ENCODE measurements at places on chromosomes 2 and 18. TPM values are rescaled to one million over a fixed set of nuclear protein-coding genes. Genes with fewer than 3 reads are reported as not detected.

Gene PAX3
- total RNA-seq = not detected

Gene AQP4
- total RNA-seq = not detected

Gene GAL3ST2
- not detected for total RNA-seq

Gene HOXD11
- total RNA-seq = 16.3 TPM

- DNase-seq = no peak
Measured at GRCh38 chr2:64338910-64339500, 115.0 kb upstream of the LGALSL start.

DNA sequence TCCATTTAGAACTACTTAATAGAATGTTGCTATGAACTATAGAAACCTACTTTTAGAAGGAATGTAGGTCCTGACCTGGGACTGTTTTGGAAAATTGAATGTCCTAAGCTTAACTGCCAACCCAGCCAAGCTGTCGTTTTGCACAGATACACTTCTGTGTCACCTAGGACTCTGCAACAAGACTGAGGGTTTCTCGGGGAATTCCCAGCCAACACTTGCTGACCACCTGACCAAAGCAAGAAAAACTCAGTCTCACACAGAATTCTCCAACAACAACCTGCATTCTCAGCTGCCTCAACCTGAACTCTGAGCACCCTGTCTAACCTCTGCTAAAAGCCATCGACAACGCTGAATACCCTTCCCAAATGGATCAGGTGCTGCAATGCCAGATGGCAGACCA, 128.2 kb downstream of the SS18 start:
- DNase-seq = no peak

- no peak for DNase-seq
Measured at GRCh38 chr18:78955051-78955450, 24.6 kb upstream of the SALL3 start.

DNA sequence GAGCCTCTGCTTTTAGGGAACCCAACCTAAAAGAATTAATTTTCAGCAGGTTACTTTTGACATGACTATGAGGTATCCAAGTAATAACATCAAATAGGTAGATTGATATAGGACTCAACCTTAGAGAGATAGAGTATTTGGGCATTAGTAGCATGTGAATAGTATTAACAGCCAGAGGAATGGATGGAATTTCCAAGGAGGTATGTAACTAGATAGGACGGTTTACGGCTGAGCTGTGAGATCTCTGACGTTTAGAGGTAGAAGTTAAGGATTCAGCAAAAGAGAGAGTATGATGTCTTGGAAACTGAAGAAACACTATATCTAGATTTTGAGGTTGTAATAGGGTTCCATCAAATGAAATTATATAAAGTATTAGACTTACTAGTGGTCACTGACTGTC, 70.3 kb downstream of the HNMT start:
- DNase-seq = no peak

- DNase-seq = no peak
Measured at GRCh38 chr2:47508080-47508479, 105.1 kb downstream of the MSH2 start.

DNA sequence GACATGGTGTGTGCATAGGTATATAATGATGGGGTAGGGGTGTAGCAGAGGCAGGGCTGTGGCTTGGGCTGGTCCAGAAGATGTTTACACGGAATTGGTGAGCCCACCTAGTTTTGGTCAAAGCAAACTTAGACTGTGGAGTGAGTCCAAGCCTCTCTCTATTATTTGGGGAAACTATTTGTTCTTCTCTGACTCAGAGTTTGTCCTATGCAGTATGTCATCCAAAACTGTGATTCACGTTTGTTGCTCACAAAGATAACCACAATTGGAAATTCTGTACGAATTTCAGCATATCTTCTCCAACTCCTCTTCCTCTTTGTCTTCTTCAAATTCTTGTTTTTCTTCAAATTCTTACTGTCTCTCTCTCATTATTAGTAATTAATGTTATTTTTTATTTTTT, 292.9 kb downstream of the XIRP2 start:
- no peak for DNase-seq

- DNase-seq = no peak
Measured at GRCh38 chr2:195363496-195363895, 293.5 kb upstream of the SLC39A10 start.

- no peak for DNase-seq
Measured at GRCh38 chr18:36130883-36131653, 1.4 kb downstream of the ELP2 start.
